ENCODE measurements at places on chromosomes 5 and 9.

- no peak for DNase-seq
Measured at GRCh38 chr5:119928974-119929373, 299.6 kb downstream of the FAM170A start.

DNA sequence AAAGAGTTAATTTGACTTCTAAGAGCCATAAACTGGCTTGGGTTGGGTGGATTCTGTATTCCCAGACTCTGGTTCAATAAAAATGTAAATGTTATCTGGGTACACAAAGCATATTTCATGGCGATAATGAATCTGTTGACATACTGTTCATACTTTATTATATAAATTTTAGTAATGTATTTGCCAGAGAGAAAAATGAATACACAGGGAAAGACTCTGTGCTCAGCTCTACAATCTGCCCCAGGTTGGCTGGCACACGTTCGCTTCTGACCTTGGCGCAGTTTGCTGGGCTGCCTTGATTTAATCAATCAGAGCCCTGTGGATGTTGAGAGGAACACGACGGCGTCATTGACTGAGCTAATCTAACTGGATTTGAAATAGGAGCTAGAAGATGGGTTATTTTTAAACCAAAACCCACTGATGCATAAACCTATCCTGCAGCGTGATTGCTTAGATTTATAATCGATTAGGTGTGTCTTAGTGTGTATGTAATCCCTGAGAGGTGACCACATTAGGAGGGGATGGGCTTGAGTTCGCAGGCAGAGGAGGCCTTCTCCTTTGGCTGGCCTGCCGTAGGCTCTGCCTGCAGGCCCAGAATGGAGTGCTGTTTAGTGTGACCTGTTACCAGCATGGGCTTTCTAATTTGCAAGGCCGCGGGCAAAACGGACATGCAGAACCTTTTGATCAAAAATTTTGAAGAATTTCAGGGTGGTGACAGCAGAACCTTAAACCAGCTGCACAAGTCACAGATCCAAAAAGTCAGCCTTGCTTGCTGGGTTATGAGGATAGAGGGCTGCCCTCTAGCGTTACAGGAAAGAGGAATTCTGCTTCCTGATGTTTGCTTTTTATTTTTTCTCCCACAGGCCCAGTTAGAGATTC, 3.9 kb upstream of the ADCY2 start:
- no peak for DNase-seq

GRCh38 chr5:122195802-122196394, 66.6 kb downstream of the ZNF474 start:
- DNase-seq, result peak; percentile 50

GRCh38 chr9:120583958-120584369, 4.0 kb upstream of the CDK5RAP2 start:
- DNase-seq, result no peak

GRCh38 chr9:138060881-138061280, 183.3 kb downstream of the CACNA1B start:
- no peak for DNase-seq

GRCh38 chr9:122383992-122384461, 13.2 kb downstream of the PTGS1 start:
- DNase-seq, result no peak

DNA sequence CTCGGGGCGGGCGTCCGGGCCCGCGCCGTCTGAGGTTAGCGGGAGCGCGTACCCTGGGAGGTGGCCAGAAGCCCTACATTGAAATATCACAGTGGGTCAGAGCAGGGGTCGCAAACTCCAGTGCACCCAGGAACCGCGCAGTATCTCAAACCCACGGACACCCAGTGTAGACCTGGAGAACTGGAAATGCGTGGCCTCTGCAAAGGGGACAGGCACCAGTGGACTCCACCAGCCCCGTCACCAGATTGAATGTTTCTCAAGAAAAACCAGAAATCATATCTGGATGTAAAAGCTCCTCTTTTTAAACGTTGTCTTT, 117.6 kb upstream of the SMIM23 start:
- DNase-seq, result no peak

DNA sequence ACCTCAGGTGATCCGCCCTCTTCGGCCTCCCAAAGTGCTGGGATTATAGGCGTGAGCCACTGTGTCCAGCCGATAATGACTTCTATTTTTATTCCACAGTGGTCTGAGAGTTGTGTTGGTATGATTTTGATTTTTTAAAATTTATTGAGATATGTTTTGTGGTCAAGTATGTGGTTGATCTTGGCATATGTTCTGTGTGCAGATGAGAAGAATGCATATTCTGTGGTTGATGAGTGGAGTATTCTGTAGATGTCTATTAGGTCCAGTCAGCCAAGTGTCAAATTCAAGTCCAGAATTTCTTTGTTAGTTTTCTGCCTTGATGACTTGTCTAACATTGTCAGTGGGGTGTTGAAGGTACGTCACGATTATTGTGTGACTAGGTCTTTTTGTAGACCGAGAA, 338.2 kb upstream of the TARS1 start:
- no peak for DNase-seq

DNA sequence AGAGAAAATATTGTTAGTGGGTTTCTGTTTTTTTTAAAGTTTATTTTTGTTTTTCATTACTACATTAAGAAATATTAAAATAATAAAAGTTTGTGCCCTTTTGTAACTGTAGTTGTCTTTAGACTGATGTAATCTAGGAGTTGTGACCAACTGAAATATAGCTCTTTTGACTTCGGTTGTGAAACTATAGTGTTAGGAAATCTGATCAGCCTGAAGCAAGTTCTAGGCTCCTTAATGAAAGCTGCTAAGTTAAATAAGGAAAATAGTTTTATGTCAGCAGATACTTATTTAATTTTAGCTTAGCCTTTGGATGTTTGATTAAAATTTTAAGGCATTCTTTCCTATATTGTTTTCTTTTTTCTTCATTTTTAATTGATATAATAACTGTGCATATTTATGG, 14.2 kb downstream of the AP3S1 start:
- DNase-seq, result no peak

GRCh38 chr5:120098902-120099535, 365.1 kb upstream of the PRR16 start:
- DNase-seq, result no peak

DNA sequence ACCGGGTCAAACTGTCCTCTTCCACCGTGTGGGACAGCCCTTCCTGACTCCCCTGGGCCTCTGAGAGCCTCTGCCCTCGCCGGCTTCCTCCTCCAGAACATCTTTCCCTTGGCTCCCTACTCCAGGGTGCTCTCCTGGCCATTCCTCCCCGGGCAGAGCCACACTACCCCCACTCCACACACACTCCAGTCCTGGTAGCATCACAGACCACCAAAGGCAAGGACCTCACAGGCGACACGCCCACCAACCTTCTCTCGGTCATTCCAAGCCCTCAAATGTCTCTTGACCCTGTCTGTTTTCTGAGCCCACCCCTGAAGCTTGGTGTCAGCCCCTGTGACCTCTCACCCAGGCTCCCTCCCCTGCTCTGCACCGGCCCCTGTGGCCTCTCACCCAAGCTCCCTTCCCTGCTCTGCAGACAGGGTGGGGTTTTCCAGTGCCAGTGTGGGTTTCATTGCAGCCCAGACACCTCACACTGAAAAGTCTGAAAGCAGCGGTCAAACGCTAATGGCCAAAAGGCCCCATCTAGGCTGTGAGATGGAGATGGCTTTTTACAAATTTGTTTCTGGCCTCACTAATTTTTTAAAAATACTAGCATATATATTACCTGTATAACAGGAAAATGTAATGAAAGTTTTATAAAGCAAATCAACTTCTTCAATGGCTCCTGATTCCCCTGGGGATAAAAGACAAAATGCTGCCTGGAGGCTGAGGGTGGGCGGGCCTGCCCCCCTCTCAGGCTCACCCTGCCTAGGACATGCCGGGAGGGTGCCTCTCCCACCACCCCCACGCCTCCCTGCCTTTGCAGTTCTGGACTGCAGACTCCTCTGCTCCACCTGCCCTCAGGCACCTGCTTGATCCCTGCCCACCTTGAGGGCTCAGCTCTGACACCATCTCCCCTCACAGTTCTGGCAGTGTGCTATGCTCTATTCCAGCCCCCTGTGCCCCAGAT, 10.5 kb downstream of the LRRC26 start:
- no peak for DNase-seq

DNA sequence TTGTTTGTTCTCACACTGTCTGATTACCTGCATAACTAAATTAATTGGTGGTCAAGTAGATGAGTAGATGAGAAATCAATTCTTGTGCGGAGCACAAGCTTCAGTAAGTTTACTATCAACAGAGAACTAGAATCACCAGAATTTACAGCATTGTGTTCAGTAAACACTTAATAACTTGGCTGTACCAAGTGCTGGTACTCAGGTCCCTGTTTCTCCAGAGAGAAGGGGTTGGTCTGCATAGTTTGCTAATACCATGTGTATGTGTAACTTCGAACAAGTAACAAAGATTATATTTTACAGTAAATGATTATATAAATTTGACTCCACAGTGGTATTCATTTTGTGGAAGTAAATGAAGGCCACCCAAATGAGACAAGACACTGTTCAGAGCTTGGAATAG, 146.3 kb downstream of the PCSK5 start:
- no peak for DNase-seq

GRCh38 chr9:128587453-128587852, 35.1 kb downstream of the SPTAN1 start:
- no peak for DNase-seq

GRCh38 chr5:50447941-50448340, 6.9 kb upstream of the EMB start:
- no peak for DNase-seq

DNA sequence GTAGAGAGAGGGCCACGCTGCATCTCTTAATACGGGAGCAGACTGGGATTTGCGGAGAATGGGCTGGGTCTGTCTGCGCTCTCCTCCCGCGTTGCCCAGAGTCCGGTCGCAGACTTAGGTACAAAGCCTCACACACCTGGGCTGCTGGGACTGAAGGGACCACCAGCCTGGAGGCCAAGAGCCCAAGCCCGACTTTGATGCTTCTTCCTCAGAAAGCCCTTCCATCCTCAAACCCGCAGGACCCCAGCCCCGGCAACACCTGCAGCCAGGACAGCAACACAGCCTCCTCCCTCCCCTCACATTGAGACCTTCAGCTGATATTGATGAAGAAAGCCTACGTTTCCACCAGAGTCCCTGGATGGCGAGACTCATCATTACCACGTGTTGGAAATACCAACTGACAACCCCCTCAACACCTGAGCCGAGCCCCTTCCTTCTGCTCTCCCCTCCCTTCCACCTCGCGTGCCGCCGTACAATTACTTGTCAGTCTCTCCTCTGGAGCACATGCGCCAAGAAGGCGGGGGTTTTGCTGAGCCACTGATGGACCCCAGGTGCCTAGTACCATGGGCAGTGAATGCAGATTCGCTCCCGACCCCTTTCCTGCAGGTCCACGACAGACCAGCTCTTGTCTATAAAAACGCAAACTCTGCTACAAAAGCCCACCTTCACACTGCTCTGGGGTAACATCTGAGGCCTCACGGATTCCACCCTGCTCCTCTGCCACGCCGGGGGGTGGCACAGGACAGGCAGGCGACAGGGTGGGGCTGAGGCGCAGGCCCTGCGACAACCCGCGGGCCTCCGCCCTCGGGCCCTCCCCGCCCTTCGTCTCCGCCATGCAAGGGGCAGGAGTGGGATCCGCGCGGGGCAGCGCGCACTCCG, 841 bp downstream of the ASB6 start:
- DNase-seq, result no peak

- DNase-seq, result no peak
Measured at GRCh38 chr5:71899865-71900342, 180.8 kb downstream of the CARTPT start.

- peak; percentile 15 for DNase-seq
Measured at GRCh38 chr5:71882826-71883741, 164.0 kb downstream of the CARTPT start.

- DNase-seq, result no peak
Measured at GRCh38 chr5:151040211-151040747, 19.9 kb downstream of the GPX3 start.

GRCh38 chr5:138408023-138408422, 30.8 kb upstream of the REEP2 start:
- DNase-seq, result no peak

- DNase-seq, result no peak
Measured at GRCh38 chr5:114185274-114185673, 176.6 kb upstream of the KCNN2 start.

- no peak for DNase-seq
Measured at GRCh38 chr9:76873821-76874220, 32.1 kb downstream of the PRUNE2 start.

- no peak for DNase-seq
Measured at GRCh38 chr9:76266649-76267283, 127.5 kb downstream of the RFK start.

DNA sequence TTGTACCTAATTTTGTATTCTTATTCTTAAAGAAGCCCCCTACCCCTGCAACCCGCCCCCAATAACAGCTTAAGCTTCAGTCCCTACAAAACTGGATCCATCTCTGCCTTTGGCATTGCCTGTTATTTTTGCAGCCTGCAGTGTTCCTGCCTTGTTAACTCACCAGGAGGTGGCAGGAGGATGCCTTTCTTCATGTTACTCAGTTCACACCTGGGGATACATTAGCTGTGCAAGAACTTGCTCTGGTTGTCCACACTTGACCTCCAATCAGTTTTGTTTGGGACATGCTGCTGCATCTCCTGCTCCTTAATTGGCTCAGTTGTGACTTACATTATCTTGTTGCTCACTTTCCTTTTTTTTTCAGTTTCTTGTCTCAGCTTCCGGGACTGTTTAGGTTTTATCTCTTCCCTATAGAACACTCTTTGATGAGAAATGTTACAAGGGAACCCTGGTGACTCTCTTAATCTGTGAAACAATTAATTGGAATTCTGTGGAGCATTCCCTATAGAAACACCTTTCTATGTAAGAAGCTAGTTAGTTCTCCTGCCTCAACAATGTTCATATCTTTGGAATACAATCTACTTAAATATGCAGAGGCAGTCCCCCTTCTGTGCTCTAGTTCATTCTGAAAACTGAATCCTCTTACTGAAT, 467.7 kb upstream of the ACO1 start:
- DNase-seq, result no peak

GRCh38 chr9:34328500-34328986, 525 bp downstream of the KIF24 start:
- DNase-seq, result no peak

DNA sequence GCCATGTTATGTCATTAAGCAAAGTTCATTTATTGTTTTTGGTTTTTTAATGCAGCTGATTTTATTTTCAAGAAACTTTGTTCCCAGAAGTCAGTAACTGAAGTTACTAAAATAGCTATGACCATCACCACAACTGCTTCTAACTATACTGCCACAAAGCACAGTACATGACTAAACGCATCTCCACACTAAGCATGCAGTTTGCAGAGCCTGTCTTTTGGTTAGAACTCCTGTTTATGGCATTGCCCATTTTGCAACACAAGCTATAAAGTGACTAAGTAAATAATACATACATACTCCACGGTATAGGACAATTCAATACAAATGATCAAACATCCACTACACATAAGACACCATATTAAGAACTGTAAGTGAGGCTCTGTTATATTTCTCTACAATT, 109.7 kb downstream of the MLLT3 start:
- DNase-seq, result no peak

GRCh38 chr9:136441681-136442245, 2.1 kb upstream of the INPP5E start:
- DNase-seq, result no peak

DNA sequence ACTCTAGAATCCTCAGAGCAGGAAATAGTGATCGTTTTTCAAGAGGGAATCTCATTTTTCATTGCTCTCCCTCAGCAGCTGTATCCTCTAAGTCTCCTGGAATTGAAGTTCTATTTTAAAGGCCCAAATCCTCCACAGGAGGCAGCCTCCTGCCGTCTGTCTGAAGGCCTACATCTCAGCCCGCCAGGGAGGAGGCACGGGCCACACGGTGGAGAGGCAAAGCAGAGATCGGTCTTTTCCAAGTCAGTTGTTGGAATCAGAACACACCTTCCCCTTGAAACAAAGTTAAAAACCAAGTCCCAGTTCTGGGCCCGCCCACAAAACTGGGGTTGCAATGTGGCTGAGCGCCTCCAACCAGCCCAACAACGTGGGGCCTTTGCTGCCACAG, 68.7 kb downstream of the RAPGEF1 start:
- no peak for DNase-seq

Data from smooth muscle cell of the brain vasculature (primary cell).